NCI-H446 (cell line): ENCODE measurements at places on chromosomes 11 and 22.

GRCh38 chr11:122627745-122628144, 27.8 kb upstream of the UBASH3B start:
- DNase-seq = no peak

DNA sequence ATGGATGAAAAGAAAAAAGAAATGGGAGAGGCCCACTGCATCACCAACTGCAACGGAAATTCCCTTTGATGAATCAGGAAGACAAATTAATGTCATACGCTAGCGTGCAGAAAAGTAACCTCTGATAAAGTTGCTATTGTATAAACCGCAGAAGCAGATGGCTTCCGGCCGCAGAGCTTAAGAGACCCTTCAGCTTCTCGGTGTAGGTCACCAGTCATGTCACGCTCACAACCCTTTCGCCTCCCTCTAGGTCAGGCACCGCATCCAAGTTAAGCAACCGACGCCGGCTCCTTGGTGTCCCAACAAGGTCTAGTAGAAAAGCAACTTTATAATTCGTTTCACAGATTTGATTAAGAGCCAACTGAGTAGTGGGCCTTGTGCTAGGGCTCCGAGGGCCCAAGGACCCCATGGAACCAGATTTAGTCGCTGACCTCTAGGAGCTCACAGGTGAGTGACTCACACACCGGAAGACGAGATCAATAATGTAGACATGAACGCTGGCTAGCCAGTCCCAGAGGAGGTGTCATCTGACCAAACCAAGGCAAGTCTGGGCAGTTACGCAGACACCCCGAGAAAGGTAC, 1.2 kb upstream of the ZFP91 start:
- DNase-seq = no peak

DNA sequence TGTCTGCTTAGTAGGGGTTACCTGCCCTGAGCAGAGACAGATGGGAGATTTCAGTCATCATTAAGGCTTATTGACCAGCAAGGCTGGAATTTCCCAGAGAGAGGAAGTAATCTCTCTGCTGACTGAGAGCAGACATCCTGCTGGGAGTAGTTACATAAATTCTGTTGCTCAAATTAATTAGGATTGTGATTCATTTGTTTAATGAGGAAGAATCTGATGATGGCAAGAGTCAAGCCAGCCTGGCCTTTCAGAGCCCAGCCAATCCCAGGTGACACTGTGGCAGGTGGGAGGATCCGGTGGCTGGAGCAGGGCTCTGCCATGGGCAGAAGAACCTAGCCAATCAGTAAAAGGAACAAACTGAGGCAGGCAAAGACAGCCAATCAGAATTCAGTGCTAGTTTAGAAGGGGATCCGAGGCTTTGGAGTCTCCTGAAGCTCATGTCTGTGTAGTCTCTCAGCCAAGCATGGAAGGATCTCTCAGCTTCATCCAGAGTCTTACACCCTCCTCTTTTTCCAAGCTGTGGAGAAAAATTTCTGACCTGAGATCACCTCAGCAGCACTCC, 61.2 kb upstream of the CHST1 start:
- no peak for DNase-seq

GRCh38 chr11:35907648-35908431, 36.0 kb upstream of the LDLRAD3 start:
- DNase-seq = no peak

DNA sequence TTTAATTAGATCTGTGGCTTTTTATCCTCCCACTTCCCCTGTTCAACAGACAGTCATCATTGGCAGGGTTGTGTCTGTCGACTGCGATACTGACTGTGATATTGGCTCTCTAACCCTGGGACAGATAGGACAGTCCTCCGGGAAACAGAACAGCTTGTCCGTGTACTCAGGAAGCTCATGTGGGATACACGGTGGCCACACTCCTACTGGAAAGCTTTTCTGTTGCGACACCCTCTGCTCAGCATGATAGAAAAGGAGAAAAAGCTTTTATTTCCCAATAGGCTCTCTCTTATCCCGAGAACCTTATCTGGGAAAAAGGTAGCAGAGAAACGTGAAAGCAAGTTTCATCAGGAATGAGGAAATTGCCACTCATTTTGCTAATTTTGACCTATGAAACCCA, 60.4 kb upstream of the HSPA8 start:
- no peak for DNase-seq

- DNase-seq = no peak
These were observed 57.8 kb downstream of the BRD1 start for GRCh38 chr22:49769691-49770546.

GRCh38 chr22:29747832-29748231, 19.0 kb downstream of the ZMAT5 start:
- no peak for DNase-seq

GRCh38 chr11:8573777-8574176, 20.3 kb downstream of the STK33 start:
- no peak for DNase-seq

DNA sequence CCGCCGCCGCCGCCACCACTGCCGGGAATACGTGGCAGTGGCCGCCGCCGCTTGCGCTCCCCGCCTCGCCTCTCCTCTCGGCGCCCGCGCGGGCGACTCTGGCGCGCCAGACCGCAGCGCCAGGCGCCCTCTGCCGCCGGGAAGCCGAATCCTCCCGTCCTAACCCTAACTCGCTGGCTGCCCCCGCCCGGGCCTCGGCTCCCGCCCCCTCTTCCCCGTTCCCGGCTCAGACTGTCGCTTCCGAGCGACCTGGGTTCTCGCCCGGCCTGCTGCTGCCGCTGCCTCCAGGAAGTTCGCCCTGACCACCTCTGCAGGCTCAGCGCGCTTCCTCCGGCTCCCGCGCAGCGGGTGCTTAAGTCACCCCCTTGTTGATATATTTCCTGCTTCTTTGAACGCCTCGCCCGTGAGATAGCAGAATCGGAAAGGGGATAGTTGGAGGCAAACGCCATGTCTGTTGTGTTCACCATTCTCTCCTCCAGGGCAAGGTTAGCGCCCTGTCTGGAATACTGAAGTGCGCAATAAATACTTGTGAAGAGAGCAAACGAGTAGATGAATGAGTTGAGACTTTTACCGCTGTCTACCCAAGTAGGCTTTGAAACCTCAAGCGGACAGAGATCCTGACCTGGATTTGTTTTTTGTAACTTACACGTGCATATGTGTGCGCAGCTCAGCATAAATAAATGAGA, at the start of gene SMCO4:
SMCO4 (minus strand) TSS at position 100 of the 686 bp plus-strand sequence. CDS start 64,202 bp downstream, outside the sequence.
- peak; percentile 28 for DNase-seq

DNA sequence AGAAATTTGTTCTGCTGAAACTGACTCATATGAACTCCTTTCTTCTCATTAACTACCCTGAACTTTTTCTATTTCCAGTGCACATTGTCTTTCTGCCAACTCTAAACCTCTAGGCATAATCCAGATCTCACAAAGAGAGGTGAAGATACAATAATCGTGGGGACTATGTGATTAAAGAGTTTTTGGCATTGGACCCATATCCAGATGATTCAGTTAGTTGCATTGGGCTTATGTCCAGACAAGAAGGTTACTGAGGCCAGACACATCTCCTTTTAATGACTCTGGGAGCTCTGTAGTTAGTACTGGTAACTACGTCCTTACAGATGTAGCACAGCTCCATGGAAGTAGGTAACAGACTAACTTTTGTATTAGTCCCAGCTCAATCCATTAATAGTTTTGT, 273.0 kb downstream of the CASP12 start:
- DNase-seq = peak; percentile 10

GRCh38 chr11:75911459-75911858, 96.4 kb downstream of the UVRAG start:
- DNase-seq = no peak

- DNase-seq = no peak
These were observed 15.6 kb upstream of the MFNG start for GRCh38 chr22:37501610-37502341.
